ENCODE measurements at places on chromosomes 1 and 21.

GRCh38 chr21:33245289-33245918 lies 15.7 kb downstream of the IFNAR2 start:
- no peak for DNase-seq

GRCh38 chr21:42225571-42226155 lies 6.7 kb downstream of the ABCG1 start:
- no peak for DNase-seq

DNA sequence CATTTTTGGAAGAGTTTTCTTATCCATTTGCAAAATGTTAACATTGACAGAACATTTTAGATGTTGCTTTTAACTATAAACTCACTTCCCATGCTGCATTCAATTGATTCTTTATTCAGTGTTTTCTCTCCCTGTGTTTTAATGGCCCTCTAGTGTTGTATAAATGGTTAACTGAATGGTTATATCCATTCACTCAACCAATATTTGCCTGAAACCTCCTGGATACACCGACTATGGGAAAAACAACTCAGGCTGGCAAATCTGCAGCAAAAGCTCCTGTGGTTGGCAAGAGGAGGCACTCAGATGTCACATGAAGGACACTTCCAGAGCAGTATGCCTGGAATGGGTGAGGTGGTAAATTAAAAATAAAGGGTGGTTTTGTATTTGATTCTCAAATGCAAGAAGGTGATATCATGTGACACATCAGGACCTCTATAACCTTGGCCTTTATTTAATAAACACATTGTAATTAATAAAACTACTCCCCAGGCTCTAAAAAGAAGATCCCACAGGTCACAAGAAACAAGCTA lies 107.6 kb downstream of the BCAR3 start:
- DNase-seq: no peak

DNA sequence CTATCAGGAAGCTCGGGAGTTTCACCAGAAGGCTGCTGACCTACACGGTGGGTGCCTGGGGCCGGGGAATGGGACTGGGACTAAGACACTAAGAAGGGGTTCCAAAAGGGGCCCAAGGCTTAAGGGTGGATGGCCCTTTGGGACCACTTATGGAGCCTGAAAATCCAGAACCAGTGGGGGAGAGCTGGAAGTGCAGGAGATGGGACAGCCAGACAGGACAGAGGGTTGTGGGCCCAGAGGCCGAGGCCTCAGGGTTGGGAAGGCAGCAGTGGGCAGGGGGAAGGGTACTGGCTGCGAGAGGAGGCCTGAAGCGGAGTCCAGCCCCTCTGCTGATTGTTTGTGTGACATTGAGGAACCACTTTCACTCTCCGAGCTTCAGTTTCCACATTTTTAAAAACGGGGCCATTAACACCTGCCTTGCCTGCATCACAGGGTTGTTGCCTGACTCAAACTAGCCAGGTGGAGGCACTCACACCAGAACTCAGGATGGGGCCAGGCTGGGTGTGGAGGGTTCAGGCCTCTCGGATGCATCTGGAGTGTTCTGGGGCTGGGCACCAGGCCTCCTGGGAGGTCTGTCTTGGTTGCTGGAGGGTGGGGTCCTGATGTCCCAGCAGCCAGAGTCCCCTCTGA lies 3.0 kb downstream of the TTC24 start:
- DNase-seq: no peak

- DNase-seq: no peak
Observed at GRCh38 chr1:6177681-6178380, 2.3 kb downstream of the CHD5 start.

GRCh38 chr1:205926213-205926612 lies 17.0 kb downstream of the SLC26A9 start:
- DNase-seq: no peak

DNA sequence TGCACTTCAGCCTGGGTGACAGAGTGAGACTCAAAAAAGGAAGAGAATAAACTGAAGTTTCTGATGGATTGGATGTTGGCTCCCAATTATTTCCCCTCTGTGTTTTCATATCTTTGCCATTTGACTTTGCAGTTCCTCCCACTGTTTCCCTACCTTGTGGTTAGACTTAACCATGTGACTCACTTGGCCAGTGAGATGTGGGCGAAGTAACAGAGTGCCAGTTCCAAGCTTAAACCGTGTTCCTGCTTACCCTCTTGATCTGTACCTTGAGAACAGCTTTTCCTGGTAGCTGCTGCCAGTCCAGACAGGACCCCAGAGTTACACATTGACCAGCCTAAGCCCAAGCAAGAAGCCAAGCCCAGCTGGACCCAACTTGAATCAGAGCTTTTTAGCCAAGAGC lies 323.4 kb downstream of the LTN1 start:
- no peak for DNase-seq

GRCh38 chr1:14759843-14760242 lies 161.4 kb downstream of the KAZN start:
- DNase-seq: no peak

DNA sequence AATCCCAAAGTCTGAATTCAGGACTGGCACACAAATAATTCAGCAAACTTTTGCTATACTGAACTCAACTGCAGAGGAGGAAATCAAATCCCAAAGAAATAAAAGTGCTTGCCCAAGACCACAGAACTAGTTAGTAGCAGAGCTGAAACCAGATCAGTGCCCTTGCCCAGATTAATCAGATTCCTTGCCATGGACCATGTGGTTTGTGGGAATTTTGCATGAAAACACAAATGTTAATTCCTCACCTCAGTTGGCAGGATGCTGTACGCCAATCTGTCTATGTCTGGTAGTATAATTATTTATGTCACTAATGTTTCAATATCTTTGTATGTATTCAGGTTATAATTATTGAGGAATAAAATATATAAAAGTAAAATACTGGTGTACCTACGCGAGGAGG lies 173.8 kb downstream of the DAB1 start:
- DNase-seq: no peak

All from stimulated activated CD8-positive, alpha-beta memory T cell treated with anti-CD3 and anti-CD28 coated beads, Interleukin-15, amount 100 ng/mL, for 24 hours (primary cell).